Hematopoietic multipotent progenitor cell treated with erythropoietin and hydrocortisone succinate and interleukin-3 and kit ligand, for 15 days (in vitro differentiated cells): ENCODE measurements at places on chromosomes 13 and 19.
A peak's percentile ranks its signal among the peaks of the same experiment; 100 is the strongest.

- no peak for DNase-seq
Measured at GRCh38 chr13:42766016-42766415, 15.4 kb upstream of the FAM216B start.

DNA sequence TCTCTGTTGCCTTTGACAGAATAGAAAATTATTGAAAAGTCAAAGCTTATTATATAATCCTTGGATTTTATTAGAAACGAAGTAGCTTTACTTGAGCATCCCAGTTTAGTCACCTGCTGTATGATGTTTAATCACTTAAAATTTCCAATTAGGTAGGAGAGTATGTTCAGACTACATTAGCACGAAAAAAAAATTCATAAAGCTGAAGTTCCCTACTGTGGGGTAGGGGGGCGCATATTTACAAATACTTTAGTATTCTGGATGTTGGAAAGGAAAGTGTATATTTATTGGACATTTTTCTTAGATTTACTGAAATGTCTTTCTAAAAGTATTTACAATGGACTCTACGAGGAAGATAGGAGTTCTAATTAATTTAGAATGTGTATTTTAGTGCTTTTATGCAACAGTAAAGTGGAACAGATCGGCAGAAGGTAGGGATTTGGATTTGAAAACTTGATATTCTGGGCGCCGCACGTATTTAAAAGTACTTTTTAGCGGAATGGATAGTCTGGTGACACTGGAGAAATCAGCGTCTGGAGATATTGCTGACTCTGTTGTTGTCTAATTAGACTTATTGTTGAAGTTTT is 1.9 kb downstream of the CDK8 start:
- peak; percentile 43 for DNase-seq

DNA sequence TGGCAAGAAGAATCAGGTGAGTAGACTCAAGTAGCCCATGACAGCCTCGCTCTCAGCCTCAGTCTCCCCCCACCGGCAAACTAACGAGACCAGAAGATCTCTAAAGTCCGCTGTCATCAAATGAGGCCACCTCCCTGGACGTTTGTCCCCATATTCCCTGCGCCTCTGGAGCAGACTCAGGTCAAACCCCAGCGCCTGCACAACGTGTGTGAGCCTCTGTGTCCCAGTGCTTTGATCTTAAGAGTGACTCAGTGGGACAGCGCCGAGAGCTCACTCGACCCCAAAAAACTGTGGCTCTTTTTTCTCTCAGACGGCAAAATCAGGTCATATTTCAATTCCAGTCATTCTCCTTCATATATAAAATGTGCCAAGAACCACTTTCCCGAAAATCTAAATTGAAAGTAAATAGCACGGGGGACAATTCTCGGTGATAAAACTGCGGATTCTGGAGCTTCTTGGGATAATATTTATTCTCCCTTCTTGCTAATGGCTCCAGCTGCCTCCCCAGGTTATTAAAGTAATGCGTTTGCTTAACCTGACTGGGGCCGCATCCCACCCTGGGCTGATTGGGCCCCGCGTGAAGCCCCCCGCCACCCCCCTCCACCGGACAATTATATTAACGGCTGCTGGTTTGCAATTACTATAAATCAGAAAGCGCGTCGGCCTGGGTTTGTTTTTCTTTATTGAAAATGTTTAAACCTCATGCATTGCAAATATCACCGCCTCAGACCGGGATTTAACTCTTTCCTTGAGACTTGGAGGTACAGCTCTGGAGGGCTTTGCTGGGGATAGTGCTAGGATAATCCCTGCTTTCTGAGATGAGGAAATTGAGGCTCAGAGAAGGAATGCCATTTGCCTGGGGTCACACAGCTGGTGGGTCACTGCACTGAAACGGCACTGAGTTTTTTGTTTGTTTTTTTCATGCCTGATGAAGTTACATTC is 37.5 kb upstream of the ZNRF4 start:
- no peak for DNase-seq

DNA sequence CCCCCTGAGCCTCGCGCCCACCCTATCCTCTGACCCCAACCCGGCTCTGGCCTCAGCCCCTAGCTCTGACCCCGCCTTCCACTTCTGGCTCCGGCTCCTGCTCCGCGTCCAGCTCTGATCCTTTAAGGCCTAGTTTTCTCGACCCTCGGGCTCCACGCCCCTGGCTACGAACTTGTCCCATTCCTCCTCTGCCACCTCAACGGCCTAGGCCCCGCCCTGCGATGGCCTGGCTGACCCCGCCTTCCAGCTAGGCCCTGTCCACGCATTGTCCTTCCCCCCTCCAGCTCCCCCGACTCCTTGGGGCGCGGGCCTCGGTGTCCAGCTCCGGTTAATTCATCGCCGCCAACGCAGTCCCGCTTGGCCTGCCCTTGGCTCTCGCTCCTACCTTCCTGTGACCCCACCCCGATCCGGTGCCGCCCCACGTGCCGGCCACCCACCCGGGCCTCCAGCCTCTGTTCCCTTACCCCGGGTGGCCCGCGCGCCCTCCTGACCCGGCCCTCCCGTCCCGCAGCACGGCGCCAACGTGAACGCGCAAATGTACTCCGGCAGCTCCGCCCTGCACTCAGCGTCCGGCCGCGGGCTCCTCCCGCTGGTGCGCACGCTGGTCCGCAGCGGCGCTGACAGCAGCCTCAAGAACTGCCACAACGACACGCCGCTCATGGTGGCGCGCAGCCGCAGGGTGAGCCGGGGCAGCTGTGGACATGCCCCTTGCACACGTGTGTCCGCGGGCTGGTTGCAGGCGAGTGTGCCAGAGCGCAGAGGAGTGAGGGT is 9.4 kb downstream of the BCL3 start:
- no peak for DNase-seq

GRCh38 chr13:23567906-23568460 is 2.2 kb upstream of the TNFRSF19 start:
- DNase-seq: no peak

DNA sequence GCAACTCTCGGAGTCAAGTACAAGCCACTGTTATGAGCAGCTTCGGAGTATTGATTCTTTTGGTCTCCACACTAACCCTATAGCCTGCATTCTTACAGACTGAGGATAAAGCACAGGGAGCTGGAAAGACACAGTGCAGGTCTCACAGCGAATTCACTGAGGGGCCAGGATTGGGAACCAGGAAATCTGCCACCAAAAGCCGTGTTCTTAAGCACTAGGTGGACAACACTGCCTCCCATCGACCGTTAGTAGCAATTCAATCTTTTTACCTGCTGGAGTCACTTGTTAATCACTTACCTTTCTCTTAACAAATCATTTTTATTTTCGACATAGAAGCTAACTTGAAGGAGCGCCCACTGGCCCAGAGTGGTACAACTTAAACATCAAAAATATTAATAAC is 6.3 kb downstream of the PMIS2 start:
- DNase-seq: peak; percentile 18

GRCh38 chr13:39330504-39330903 is 272.5 kb downstream of the LHFPL6 start:
- DNase-seq: no peak

- no peak for DNase-seq
Measured at GRCh38 chr13:99902657-99903056, 68.9 kb downstream of the ZIC5 start.

DNA sequence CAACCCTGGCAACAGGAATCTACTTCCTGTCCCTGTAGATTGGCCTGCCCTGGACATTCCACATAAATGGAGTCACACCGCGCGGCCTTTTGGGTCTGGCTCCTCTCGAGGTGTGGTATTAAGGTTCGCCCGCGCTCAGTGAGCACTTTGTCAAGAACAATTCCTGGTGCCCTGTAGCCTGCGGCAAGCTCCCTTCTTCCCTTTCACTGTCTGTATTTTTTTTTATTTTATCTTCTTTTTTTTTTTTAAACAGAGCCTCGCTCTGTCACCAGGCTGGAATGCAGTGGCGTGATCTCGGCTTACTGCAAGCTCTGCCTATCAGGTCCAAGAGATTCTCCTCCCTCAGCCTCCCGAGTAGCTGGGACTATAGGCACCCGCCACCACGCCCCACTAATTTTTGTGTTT is 28.3 kb downstream of the PEX11G start:
- DNase-seq: no peak

DNA sequence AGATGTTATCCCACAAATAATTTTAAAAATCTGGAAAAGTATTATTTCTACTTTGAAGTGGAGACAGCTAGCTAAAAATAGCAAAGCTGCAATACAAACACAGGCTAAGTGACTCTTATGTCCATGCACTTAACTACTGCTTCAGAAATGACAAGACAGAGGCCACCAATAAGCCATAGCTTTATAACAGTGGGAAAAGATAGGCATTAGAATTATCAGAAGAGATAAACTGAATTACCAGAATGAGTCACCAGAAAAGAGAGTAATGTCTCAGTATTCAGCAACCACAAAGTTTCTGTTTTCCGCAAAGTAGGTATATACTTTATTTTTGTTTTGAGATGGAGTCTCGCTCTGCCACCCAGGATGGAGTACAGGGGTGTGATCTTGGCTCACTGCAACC is 17.1 kb downstream of the CLN5 start:
- no peak for DNase-seq

DNA sequence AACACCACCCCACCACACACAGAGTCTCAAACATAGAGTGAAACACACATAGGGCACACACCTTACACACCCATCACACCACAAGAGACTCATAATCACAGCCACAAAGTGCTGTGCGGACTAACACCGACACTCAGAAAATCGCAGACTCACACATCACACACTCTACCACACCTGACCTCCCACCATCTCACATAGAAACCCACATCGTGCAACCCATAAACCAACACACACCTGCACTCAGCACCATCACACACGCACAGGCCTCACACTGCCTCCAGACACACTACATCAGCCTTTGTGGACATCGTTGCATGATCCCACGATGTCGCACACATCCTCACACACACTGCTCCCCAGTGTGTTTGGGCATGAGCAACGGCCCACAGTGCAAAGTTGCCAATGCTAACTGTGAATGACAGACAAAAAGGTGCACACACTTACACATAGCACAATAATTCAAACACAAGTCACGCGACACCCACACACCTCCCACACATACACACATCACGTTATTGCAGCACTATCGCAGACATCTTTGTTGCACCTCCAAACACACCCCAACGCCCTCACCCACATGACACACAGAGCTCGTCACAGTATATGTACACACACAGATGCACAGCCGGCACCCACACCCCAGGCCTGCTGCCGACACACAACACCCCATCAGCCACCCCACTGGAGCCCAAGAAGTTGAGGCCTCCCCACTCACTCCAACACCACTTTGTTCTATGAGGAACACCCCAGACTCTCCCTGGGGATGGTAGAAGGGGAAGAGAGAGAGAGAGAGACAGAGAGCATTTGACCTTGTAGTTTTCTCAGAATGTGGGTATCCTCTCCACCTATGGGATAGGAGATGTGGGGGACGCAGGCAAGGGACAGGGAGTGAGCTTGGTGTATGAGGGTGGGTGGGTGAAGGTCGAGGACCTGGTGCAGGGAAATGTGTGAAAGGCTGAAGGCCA is 1.2 kb upstream of the ATP1A3 start:
- no peak for DNase-seq

GRCh38 chr13:77535448-77535847 is at the start of gene SCEL:
SCEL (plus strand) TSS chr13:77535706; CDS start chr13:77555876, 20,170 bp downstream.
- no peak for DNase-seq

- DNase-seq: no peak
Measured at GRCh38 chr13:21997726-21998125, 326.9 kb downstream of the FGF9 start.
